ENCODE measurements at places on chromosomes 7 and 10.

GRCh38 chr10:77504873-77505257, 132.7 kb downstream of the KCNMA1 start:
- peak; percentile 84 for DNase-seq

GRCh38 chr10:109393425-109393824, 529.9 kb downstream of the XPNPEP1 start:
- DNase-seq, result no peak

DNA sequence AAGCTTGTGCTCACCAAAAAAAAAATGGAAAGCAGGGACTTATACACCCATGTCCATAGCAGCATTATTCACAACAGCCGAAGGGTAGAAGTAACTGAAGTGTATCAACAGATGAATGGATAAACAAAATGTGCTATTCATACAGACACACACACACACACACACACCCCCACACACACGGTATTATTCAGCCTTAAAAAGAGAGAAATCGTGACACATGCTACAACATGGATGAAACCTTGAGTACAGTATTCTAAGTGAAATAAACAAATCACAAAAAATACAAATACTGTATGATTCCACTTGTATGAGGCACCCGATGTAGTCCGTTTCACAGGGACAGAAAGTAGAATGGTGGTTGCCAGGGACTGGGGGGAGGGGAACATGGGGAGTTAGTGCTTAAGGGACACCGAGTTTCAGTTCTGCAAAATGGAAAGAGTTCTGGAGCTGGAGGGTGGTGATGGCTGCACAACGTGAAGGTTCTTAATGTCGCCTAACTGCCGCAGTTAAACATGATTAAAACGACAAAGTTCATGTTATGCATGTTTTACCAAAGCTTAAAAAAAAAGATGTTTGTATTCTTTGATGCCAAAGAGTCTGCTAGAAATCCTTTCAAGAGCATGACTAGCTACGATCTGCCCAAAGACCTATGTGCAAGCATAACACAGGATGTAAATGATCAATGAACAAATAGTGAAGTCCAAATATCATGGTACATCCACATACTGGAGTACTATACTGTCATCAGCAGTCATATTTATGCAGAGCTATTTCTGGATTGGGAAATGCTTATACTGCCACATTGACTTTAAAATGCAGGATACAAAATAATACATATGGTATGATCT, 7.2 kb downstream of the TNS3 start:
- DNase-seq, result peak; percentile 31

DNA sequence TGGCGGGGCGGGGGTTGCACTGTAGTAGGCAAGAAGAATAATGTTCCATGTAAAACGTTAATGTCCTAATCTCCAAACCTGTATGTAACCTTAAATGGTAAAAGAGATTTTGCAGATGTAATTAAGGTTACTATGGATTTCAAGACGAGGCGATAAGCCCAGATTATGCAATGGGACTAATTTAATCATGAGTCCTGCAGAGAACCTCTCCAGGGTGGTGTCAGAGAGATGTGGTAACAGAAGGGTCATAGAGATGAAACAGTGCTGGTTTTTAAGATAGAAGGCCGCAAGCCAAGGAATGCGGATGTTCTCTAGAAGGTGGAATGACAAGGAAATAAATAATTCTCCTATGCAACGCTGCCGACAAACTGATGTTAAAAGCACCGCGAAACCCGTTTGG, 57.1 kb downstream of the UBE3C start:
- DNase-seq, result no peak

GRCh38 chr7:138196971-138197896, 121.0 kb downstream of the AKR1D1 start:
- no peak for DNase-seq

- no peak for DNase-seq
Observed at GRCh38 chr10:30357806-30358205, 8.7 kb upstream of the MTPAP start.

GRCh38 chr10:27241010-27241651, 534 bp upstream of the ACBD5 start:
- DNase-seq, result peak; percentile 79

DNA sequence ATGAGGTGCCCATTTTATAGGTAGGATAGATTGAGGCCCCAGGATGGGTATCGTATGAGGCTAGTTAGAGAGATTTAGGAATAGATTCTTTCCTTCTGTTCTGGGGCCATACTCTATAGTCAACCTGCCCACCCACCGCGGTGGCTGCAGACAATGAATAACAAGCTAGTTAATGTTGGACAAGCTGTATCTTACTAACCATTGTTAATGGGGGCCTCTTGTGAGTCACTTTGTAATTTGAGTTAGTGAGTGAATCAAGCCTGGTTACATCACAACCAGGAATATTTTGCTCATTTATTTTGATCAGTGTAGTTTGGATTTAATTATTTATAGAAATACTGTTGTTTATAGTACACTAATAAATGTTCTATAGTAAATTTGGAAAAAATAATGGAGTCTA, 7.3 kb downstream of the SORCS3 start:
- DNase-seq, result no peak

GRCh38 chr10:75825235-75825634, 393.8 kb downstream of the LRMDA start:
- no peak for DNase-seq

- DNase-seq, result no peak
Observed at GRCh38 chr7:51082096-51082840, 234.3 kb downstream of the COBL start.
